ENCODE measurements at places on chromosomes 1 and 21. TPM values are rescaled to one million over a fixed set of nuclear protein-coding genes. Genes with fewer than 3 reads are reported as not detected.

The TMCC2 gene
- 18.7 TPM for total RNA-seq

The TMEM50A gene
- total RNA-seq: 65.5 TPM

The PADI2 gene
- total RNA-seq: 2.1 TPM

The TMCO1 gene
- 45.0 TPM for total RNA-seq

The TMPRSS2 gene
- 0.27 TPM for total RNA-seq

The C1QB gene
- 7.0 TPM for total RNA-seq

The MYOG gene
- not detected for total RNA-seq

The LCE1A gene
- total RNA-seq: not detected

The RHEX gene
- total RNA-seq: not detected

The ABCG1 gene
- total RNA-seq: 14.2 TPM

The DNAI4 gene
- total RNA-seq: 28.9 TPM

The TCP10L gene
- 7.9 TPM for total RNA-seq

The FAM151A gene
- total RNA-seq: not detected

The GPA33 gene
- 0.36 TPM for total RNA-seq

The AIRE gene
- 0.09 TPM for total RNA-seq

The LCE3E gene
- not detected for total RNA-seq

The TCHHL1 gene
- total RNA-seq: not detected

The C2CD2 gene
- 16.4 TPM for total RNA-seq

The HTR6 gene
- 0.09 TPM for total RNA-seq

The FNDC10 gene
- 2.3 TPM for total RNA-seq

The NIBAN1 gene
- total RNA-seq: 3.8 TPM

The LCE2C gene
- total RNA-seq: not detected

The GJA9 gene
- total RNA-seq: not detected

The PCP4 gene
- 23.8 TPM for total RNA-seq

The TTC34 gene
- 0.45 TPM for total RNA-seq

The HJV gene
- not detected for total RNA-seq

The RXFP4 gene
- total RNA-seq: not detected

The TGFB2 gene
- 28.1 TPM for total RNA-seq

The LRRC39 gene
- 4.0 TPM for total RNA-seq
